ENCODE measurements at places on chromosomes 1 and 21.
A peak's percentile ranks its signal among the peaks of the same experiment; 100 is the strongest.

GRCh38 chr1:47756411-47756810 lies 240.8 kb downstream of the TRABD2B start:
- DNase-seq = no peak

DNA sequence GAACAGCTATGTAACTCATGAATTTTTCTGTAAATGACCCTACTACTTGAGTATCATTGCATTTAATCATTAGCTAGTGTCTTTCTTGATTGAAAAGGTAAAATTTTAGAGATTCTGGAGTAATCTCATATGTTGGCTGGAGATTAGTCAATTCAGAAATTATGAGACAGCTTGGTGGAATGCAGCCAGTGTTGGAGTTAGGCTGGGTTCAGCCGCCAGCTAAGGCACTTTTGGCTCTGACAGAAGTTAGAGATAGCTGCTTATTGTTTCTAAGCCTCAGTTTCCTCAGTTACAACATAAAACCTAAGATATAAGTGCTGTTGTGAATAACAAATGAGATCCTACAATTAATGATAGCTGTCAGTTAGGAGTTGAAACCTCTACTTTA lies 49.4 kb downstream of the TBCE start:
- peak; percentile 60 for DNase-seq

DNA sequence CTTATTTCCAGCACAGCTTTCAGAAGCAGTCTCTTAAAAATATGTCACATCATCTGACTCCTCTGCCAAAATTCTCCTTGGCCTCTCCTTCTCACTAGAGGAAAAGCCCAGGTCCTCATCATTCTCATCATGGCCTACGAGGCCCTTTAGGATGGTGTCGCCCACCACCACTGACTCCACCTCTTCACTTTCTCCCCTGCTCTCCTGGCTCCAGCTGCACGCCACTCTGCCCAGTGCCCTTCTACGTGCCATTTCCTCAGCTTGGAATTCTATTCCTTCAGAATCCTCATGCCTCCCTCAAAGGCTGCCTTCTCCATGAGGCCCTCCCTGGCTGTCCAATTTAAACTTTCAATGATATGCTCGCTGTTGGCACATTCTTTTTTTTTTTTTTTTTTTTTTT lies 25.3 kb upstream of the BTG2 start:
- DNase-seq = no peak

DNA sequence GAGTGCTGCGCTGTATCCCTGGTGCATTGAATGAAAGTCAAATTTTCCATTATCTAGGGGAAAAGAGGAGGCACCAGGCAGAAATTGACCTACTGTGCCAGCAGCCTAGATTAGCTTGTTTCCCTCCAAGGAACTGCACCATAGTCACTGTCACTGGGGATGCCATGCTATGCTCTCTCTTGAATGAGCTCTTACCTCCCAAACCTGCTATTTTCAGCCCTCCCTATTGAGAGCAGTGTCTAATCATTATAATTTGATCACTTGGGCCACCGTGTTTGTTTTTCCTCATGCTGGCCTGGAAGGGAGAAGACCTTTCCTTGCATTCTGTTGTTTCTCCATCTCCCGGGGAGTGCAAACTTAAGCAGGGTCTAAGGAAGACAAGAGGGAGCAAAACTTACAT lies 492.9 kb downstream of the SIPA1L2 start:
- no peak for DNase-seq

DNA sequence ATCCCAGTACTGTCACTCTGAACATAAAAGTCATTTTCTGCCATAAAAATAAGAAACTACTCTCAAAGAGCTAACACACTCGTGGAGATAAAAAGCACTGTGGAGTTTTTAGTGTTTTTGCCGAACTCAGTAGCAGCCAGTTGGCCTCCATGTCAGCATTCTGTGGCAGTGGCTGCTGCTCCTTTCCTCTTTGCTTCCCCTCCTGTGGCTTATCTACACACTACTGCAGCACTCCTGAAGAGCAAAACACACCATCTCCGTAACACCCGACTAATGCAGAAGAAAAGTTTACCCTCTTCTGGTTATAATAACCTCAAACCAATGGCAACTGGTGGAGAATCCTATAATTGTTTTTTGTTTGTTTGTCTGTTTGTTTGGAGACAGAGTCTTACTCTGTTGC lies 44.9 kb downstream of the RAB3GAP2 start:
- no peak for DNase-seq

- DNase-seq = no peak
Observed at GRCh38 chr1:58206749-58207148, 339.8 kb downstream of the OMA1 start.

DNA sequence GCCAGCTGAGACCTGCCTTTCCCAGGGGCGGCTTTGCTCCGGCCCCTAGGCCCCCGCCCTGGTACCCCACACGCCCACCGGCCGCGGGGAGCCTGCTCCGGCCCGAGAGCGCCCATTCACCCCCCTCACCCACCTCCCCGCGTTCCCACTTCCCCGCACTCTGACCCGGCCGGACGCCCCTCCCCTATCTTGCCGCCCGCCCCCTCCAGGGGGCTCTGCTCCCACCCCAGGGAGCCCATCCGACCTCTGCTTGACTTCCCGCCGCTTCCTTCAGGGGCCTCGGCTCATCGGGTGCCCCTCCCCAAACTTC lies 466 bp downstream of the HTR6 start:
- DNase-seq = no peak

DNA sequence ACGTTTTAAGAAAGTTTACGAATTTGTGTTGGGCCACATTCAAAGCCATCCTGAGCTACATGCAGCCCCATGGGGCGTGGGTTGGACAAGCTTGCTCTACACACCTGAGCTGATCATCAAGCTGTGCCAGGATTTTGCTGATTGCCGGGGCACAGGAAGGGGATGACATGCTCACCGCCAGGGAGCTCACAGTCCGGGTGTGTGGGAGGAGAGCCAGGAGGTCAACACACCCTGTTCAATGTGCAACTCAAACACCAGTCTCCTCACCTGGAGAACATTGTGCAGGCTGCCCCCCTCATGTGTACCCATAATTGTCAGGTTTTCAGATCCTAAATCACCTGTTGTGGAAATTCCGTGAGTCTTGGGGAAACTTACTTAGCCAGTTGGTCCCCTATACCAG lies 969 bp downstream of the CYP4A11 start:
- DNase-seq = no peak

- peak; percentile 90 for DNase-seq
Observed at GRCh38 chr1:12619792-12620487, 1.9 kb upstream of the DHRS3 start.

DNA sequence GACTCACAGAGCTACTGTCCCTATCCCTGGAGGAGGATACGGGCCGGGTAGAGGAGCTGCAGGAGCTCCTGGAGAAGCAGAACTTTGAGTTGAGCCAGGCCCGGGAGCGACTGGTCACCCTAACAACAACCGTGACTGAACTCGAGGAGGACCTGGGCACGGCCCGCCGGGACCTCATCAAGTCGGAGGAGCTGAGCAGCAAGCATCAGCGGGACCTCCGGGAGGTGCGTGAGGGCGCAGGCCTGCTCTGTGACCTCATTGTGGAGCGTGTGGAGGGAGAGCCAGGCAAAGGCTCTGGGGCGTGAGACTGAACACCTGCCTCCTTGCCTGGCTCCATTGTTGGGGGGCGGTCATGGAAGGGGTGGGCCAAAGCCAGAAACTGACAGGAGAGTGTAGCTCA lies 19.0 kb downstream of the PPFIA4 start:
- DNase-seq = no peak

GRCh38 chr1:76083189-76083588 lies 8.6 kb downstream of the ST6GALNAC3 start:
- no peak for DNase-seq

- no peak for DNase-seq
Observed at GRCh38 chr1:212623603-212624002, 15.0 kb downstream of the ATF3 start.

All from EH (cell line).